Ureter (tissue), 1 donor: ENCODE measurements at places on chromosomes 5 and 9.

DNA sequence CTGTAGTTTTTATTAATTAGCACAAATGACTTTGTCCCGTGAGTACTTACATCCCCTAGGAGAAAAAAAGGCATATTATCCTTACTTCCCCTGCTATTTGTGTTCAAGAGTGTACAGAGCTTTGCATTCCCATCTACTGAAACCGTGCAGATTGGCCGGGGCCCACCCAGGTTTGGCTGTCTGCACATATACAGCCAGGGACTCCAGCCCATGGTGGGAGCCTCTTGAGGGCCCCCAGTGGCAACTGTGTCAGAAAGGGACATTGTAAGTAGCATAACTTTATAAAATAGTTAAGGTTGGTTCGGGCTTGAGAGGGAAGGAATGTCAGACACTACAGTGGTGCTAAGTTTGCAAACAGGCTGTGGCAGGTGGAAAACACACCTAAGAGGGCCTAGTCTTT lies 24.7 kb downstream of the PHF2 start:
- DNase-seq, result no peak

GRCh38 chr9:8647824-8648223 lies 848.2 kb upstream of the DMAC1 start:
- no peak for DNase-seq

GRCh38 chr5:116444373-116445295 lies 130.0 kb downstream of the SEMA6A start:
- no peak for DNase-seq

GRCh38 chr5:76402886-76403765 lies at the start of gene IQGAP2:
Gene IQGAP2, plus strand, starts transcription at chr5:76403285. Its CDS starts 261 bp downstream, at chr5:76403546.
- peak; percentile 66 for DNase-seq

- no peak for DNase-seq
Measured at GRCh38 chr9:91572811-91573210, 149.2 kb upstream of the NFIL3 start.

GRCh38 chr5:135025730-135026644 lies 8.0 kb downstream of the PITX1 start:
- no peak for DNase-seq

GRCh38 chr5:109574985-109575384 lies 114.7 kb upstream of the MAN2A1 start:
- DNase-seq, result no peak

DNA sequence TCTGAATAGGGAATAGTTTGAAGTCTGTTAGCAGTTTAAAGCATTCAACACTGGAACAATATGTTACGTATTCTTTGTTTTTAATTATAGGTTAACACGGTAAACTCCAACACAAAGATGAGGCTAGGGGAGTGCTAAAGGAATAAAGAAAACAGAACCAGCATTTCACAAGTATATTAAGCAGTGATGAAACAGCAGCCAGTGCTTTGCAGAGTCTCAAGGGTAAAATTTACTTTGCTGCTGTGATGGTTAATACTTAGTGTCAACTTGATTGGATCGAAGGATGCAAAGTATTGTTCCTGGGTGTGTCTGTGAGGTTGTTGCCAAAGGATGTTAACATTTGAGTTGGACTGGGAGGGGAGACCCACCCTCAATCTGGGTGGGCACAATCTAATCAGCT lies 30.0 kb upstream of the GSN start:
- no peak for DNase-seq

DNA sequence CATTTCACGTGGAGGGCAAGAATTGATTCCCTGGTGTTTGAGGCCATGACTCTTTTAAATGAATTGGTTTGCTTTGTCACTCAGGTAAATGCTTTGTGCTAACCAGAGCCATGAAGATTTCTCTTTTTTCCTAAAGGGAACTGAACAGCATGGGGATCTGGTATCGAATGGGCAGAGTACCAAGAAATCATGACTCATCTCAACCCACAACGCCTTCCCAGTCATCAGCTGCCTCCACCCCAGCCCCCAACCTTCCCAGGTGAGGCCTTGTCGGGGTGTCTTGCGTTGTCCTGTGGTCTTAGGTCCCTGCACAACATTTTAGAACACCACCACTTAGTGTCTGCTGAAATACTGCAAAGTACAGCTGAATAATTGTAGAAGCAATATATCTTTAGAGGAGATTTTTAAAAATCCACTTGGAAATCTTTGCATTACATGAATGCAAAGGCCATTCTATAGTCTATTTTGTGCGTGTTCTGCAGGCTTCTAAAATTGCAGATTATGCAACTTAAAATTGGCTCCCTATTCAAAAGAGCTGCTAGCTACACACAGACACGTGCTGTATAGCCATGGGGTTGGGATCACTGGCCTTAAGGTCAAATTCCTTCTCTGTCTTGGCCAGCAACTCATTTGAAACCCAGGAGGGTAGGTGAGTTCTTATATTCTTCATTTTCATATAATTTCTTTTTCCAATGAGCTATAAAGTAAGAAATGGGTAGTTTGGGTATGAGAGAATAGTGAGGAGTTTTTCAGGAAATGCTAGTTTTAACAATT lies 69.0 kb downstream of the MVB12B start:
- DNase-seq, result no peak

DNA sequence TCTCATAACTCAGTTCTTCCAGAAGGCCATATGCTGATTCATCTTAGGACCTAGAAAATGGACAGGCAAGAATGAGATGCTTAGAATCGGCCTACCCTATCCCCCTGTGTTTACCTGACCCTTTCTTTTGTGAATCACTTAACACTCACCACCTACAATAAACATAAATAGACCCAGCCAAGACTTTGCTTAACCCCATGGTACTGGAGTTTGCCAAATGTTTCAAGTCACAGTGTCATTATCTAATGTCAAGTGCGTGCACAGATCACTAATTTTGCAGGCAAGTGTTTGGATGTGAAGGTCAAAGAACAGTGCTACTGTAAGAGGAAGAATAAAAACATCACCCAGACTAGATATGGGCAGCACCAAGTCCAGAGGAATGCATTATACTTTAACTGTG lies 77.5 kb downstream of the GLIS3 start:
- DNase-seq, result no peak

GRCh38 chr9:137064027-137064879 lies 6.1 kb downstream of the SAPCD2 start:
- DNase-seq, result no peak

GRCh38 chr5:176747670-176748072 lies 62.7 kb upstream of the UNC5A start:
- DNase-seq, result no peak

GRCh38 chr9:73133022-73133651 lies 18.5 kb upstream of the ANXA1 start:
- DNase-seq, result no peak

DNA sequence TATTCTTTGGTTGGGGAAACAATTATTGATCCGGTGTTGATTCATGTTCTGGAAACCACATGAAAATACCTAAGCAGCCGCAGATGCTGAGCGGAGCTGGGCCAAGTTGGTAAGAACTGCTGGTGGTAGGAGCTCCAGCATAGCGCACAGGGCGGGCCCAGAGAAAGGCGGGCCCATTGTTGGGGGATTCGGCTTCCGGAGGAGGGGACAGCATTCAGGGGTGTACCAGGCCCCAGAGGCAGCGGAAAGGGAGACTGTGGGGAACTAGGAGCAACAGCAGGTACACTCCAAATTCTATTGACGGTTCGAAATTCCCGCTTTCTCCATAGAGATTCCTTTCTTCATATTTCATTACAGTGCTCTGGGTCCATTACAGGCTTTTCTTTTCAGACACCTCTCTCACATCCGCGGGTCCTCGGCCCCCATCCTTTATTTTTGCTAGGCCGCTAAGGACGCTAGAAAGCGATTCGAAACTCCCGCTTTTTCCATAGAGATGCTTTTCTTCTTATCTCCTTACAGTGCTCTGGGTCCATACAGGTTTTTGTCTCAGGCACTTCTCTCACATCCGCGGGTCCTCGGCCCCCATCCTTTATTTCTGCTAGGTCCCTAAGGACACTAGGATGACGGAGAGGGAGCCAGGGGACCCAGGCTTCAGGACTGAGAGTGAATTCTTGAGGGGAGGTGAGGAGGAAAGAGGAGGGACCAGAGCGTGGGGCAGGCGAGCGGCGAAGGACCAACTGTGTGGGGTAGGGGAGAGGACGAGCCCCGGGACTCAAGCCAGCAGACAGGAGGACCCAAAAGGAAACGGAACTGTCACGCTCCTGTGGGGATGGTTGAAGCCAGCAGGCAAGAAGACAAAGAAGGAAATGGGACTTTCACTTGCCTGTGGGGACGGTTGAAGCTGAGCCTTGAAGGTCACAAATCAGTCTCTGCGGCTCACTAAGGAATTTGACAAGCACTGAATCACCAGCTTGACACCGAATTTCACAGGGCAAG lies at the start of gene CCDC152:
CCDC152 (plus strand) TSS at position 213 of the 996 bp plus-strand sequence. CDS start 2,304 bp downstream, outside the sequence.
- DNase-seq, result no peak

DNA sequence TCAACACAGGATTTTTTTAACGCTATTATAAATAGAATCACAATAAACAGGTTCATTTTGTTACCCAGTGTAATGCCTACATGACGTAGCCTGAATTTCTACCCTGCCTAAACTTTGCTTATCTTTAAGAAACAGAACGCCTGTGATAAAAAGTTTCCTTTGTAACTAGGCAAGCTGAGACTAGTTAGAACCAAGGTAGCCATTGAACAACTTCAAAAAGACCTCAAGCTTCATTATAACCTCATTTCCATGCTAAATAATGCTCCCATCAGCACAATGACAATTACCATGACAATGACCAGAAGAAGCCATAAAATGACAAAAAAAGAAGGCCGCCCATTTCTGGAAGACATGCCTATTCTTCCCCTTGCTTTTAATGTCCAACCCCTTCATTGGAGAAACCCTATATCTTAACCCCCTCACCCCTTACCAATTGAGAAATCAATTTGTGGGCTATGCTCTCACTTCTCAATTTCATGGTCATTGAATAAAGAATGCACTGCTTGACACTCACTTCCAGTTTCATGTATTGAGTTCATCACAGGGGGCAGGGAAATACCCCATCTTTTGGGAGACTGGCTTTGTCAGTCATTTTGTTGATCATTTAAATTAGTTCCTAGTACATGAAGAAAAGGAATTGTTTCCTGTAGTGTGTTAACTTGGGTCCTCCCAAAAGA lies 276.8 kb downstream of the MCTP1 start:
- no peak for DNase-seq

GRCh38 chr5:143433670-143434069 lies 30.2 kb upstream of the NR3C1 start:
- DNase-seq, result no peak

DNA sequence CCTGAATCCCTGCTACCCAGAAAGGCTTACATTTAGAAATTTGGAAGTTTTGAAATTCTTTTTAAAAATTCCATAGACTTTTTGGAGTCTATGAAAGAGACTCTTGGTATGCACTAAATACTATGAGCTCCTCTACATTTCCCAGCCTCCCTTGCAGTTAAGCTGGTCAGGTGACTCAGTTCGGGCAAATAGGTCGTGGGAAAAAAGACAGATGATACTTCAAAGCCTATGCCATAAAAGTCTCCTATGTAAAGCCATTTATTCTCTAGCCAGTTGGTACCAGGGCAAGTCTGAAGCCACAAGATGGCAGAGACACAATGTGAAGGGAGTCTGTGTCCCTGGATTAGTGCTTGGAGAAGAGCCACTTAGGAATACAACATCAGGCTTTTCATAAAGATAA lies 101.8 kb downstream of the BOD1 start:
- no peak for DNase-seq

GRCh38 chr5:90853750-90854149 lies 295.2 kb downstream of the ADGRV1 start:
- DNase-seq, result no peak

GRCh38 chr9:134807716-134808446 lies 72.7 kb upstream of the FCN2 start:
- no peak for DNase-seq
